ENCODE measurements at places on chromosomes 2 and 18. TPM values are rescaled to one million over a fixed set of nuclear protein-coding genes. Genes with fewer than 3 reads are reported as not detected.

GRCh38 chr2:177030451-177031105, 182.0 kb upstream of the HNRNPA3 start:
- no peak for DNase-seq
- H3K27me3 ChIP-seq: no peaks in the 10 kb centered on the region
- H3K36me3 ChIP-seq: no peaks in the 10 kb centered on the region
- H3K4me3 ChIP-seq: no peak overlapping the region

- DNase-seq: no peak
- H3K4me3 ChIP-seq: no peak overlapping the region
- no peaks in the 10 kb centered on the region for H3K4me1 ChIP-seq
- no peaks in the 10 kb centered on the region for H3K36me3 ChIP-seq
- no peak overlapping the region for H3K27ac ChIP-seq
- no peaks in the 10 kb centered on the region for H3K27me3 ChIP-seq
These were observed 155.5 kb downstream of the MYT1L start for GRCh38 chr2:2175381-2176090.

- no peak overlapping the region for H3K4me3 ChIP-seq
- H3K36me3 ChIP-seq: no peaks in the 10 kb centered on the region
- no peaks in the 10 kb centered on the region for H3K27me3 ChIP-seq
- no peak overlapping the region for H3K27ac ChIP-seq
- DNase-seq: no peak
- H3K4me1 ChIP-seq: no peaks in the 10 kb centered on the region
These were observed 187.8 kb upstream of the BOD1L2 start for GRCh38 chr18:56959120-56959519.

GRCh38 chr2:45207101-45207500, 197.8 kb upstream of the SIX2 start:
- no peaks in the 10 kb centered on the region for H3K4me1 ChIP-seq
- no peak for DNase-seq
- H3K4me3 ChIP-seq: no peak overlapping the region
- no peaks in the 10 kb centered on the region for H3K27me3 ChIP-seq
- no peak overlapping the region for H3K27ac ChIP-seq

- no peaks in the 10 kb centered on the region for H3K4me1 ChIP-seq
- no peaks in the 10 kb centered on the region for H3K36me3 ChIP-seq
- no peak for DNase-seq
- H3K27me3 ChIP-seq: no peaks in the 10 kb centered on the region
These were observed 37.7 kb upstream of the CNGA3 start for GRCh38 chr2:98308532-98308931.

Gene RSAD2
- total RNA-seq: 3.5 TPM

DNA sequence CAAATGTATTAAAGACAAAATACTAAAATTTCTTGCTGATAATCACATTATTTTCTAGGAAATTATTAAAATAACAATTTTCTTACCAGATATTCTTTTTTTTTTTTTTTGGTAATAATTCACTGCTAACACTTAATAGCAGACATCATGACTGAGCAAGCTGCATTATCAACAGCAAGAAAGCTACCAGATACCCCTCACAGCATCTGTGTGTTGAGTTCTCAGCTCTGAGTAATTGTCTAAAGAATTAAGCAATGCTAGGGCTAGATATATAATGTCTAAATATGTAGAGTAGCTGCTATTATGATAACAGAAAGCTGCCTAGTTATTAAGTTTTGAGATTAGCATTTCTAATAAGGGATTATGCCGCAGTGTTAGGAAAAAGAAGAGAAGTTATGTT, 754.3 kb upstream of the PKDCC start:
- H3K27me3 ChIP-seq: no peaks in the 10 kb centered on the region
- H3K27ac ChIP-seq: no peak overlapping the region
- H3K36me3 ChIP-seq: no peaks in the 10 kb centered on the region
- DNase-seq: no peak

DNA sequence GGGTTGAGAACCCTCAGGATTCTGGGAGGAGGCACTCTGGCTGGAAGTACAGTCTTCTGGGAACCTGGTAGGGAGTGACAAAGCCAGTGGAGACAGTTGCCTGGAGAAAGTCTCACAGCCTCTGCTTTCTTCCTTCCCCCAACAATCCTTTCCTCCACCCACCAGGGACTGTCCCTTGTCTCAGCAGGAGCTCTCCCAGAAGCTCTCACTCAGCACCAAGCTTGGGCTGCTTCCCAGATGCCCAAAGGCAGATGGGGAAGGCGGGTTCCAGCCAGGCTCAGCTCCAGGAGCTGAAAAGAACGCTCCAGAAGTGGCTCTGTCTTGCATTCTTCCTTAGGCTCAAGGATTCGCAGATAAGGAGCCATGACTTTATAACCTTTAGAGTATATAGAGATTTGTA, 7.6 kb upstream of the NAGK start:
- H3K27me3 ChIP-seq: no peaks in the 10 kb centered on the region
- no peak for DNase-seq
- no peaks in the 10 kb centered on the region for H3K36me3 ChIP-seq

Gene MAIP1
- 11.1 TPM for total RNA-seq

DNA sequence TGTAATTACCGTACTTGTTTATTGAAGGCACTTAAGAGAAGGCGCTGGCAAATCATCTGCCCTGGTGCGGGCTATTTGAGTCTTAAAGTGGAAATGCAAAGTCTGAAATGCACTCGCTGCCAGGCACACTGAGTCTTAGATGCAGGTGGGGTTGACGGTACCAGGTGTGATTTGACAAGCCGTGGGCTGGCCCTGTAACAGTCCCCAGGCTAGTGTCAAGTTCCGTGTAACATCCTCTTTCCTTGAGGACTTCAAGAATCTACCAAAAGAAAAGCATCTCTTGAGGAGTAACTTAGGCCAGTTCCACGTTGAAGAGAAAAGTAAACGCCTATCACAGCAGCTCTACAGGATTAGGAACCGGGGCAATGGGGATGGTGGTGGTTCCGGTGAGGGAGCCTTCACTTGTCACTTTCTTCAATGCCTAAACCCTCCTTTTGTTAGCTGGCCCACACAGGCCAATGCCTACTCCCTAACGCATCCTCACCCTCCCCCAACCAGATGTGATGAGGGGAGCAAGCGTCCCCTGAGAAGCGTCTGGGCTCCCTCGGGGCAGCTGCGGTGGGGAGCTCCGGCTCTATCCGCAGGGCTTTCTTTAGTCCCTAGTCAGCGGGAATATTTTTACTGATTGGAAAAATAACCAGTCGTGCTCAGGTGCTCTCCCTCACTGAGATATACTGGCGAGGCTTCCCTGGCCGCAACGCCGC, 1.5 kb upstream of the UGP2 start:
- peak overlapping the region; percentile 31 for H3K27ac ChIP-seq
- peak; percentile 27 for DNase-seq
- no peaks in the 10 kb centered on the region for H3K36me3 ChIP-seq
- H3K4me3 ChIP-seq: peak overlapping the region; percentile 92
- H3K4me1 ChIP-seq: peaks cover 5% of the 10 kb centered on the region
- no peaks in the 10 kb centered on the region for H3K27me3 ChIP-seq

Gene PIEZO2
- total RNA-seq: 6.8 TPM

Gene AMMECR1L
- 9.3 TPM for total RNA-seq

Data from ovary (tissue), 10 donors.